ENCODE measurements at places on chromosomes 5 and 9.

GRCh38 chr5:93892481-93892880, 151.1 kb upstream of the POU5F2 start:
- no peak for DNase-seq

DNA sequence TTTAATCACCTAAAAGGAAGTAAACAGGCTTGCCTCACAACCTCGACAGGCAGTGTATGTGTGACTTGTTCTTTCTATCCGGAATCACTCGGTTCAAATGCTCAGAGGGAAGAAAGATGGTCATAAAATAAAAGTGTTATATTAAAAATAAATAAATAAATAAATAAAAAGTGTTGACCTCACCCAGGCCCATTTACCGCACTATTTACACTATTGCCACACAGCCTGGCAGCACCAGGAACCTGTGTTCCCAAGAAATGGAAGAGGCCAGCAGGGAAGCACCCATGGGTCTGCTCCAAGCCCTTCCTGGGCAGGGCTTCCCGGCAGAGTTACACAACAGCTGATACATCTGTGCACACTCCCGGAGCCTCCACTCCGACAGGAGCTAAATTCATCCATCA, 127.9 kb downstream of the EFNA5 start:
- DNase-seq, result peak; percentile 85

DNA sequence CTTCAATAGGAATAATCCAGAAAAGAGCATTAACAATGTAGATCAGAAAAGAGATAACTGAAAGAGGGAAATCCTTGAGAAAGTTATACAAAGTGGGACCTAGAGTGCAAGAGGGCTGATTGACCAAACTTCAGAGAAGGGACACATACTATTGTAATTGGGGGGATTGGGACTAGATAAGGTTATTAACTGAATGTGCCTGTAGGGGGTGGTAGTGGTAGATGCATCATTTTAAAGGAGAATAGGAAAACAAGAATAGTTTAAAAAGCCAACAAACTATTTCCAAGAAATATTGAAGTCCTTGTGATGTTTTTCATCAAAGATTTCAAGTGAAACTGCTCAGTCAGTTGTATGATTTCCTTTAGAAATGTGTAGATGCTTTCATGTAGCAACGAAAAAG, 468.5 kb downstream of the TAF11L14 start:
- DNase-seq, result no peak

DNA sequence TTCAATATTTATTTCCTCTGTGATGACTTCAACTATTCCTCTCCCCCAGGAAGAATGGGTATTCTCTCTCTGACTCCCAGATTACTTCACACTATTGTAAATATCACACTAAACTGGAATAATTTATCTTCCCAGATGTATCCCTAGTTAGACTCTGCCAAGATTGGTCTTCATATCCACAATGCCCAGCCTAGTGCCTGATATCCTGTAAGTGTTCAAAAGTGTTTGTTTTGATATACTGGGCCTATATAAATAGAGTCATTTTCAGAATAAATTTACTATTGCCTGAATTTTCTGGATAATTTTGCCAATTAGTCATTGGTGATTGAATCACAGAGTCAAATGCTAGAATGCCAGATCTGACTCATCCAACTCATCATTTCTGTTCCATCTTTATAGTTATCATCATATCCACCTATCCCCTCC, 143.7 kb upstream of the TNC start:
- peak; percentile 55 for DNase-seq

DNA sequence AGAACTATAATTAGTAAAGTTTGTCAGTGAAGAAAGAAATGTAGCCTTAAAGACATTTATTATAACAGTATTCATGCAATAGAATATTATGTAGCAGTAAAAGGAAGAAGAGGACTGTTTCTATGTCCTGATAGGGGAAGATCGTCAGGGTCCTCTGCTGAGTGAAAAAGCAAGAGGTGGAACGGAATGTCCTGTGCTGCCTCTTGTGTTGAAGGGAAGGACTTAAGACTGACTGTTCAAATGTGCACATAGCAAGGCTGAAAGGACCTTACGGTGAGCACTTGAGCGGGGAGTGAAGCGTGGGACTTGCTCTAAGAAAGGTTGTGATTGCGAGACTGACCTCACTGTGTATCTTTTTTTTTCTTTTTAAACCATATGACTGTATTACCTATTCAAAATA, 63.2 kb downstream of the SNX24 start:
- DNase-seq, result no peak

- DNase-seq, result no peak
These were observed 10.1 kb upstream of the MARVELD2 start for GRCh38 chr5:69404659-69405330.

- DNase-seq, result no peak
These were observed 127.9 kb upstream of the RASA1 start for GRCh38 chr5:87139795-87140194.

DNA sequence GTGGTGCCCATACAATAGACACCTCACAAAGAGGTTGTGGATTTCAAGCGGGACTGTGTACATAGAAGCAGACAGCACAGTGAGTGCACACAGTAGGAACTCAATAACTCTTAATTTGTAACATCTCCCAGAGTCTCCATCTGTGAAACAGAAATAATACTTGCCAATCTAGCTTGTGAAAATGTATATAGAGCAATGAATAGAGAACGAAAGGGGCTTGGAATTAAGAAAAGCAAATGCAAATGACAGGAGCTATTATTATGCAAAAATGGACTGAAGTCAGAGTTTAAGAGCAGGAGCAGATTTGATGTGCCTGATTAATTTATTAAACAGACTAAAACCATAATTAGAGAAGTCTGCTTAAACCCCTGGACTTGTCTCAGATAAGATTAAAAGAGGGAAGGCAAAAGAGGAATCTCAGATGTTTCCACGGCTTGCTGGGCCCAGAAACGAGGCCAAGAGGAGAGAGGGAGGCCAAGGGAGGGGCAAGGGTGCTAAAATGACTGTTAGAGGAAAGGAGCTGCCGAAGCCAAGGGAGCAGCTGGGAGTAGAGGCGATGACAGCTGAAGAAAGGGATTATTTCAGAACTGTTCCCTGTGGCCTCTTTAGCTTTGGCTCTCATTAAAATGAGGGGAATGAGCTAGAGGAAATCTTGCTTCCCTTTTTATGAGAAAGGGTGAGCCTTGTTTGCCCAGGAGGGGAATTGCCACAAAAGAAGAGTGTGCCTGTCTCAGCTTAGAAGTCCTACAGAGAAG, 72.1 kb downstream of the FEM1C start:
- DNase-seq, result no peak

DNA sequence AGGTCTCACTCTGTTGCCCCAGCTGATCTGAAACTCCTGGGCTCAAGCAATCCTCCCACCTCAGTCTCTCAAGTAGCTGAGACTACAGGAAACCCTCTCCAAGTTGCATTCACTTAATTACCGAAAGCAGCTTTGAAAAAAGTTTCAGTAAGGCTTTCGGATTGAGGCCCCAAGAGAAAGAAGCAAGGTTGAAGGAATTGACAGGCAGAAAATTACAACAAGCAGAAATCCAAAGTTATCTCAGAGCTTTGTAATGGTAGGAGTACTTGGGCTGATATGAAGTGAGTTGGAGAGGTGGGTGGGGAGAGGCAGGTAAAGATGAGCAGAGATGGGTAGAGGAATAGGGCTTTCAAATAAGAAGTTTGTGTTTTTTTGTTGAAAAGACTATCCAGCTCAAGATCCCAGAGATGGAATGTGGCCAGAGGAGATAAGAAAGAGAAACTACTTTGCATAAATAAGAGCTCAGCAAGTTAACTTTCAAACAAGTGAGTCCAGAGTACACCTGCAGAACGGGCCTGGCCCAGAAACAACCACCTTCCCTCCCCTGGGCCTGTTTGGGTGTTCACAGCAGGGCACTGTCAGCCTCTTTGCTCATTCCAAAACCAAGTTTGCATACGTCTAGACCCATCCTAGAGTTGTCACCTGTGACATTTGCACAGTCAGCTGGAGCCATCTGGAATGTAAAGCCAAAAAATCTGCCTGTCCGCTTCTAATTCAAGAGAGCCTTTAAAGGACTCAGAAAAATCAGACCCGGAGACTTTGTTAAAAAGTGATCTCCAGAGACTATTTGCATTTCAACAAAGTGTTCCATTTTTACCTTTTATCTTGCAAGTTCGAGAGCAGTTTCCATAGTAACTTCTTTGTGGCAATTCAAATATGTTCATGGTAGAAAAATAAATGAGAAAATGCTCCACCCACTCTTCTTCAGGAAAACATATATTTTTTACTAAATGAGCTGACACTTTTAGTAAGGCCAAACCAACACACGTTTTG, 2.2 kb upstream of the CLINT1 start:
- no peak for DNase-seq

GRCh38 chr5:94228791-94229190, 389.6 kb downstream of the KIAA0825 start:
- DNase-seq, result peak; percentile 72

- DNase-seq, result no peak
These were observed 218.8 kb downstream of the PDE4D start for GRCh38 chr5:59674763-59675162.

DNA sequence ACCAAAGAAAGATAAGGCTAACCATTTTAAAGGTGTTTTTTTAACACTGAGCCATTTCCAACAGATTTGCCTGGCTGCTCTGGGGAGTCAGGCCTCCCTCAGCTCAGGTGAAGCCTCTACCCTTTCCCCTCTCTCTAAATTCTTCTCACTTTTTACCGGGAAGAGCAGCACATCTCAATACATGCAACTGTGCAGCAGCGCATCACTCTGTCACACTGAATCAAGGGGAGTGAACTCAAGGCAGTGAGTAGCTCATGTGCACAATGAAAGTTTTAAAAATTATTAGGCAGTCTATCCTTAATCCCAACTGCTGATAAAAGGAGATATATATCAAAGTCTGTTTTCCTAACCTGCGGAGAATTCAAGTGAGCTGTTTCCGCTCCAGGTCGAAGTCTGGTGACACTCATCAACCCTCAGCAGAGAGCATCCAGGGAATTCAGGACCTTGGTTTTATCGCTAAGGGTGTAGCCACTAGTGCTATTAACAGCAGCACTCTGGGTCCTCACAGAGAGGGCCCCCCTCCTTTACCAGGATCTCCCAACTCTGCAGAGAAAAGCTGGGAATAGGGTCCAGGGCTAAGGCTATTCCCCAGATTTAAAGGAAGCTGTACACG, 1.0 kb downstream of the CEMIP2 start:
- DNase-seq, result peak; percentile 37

DNA sequence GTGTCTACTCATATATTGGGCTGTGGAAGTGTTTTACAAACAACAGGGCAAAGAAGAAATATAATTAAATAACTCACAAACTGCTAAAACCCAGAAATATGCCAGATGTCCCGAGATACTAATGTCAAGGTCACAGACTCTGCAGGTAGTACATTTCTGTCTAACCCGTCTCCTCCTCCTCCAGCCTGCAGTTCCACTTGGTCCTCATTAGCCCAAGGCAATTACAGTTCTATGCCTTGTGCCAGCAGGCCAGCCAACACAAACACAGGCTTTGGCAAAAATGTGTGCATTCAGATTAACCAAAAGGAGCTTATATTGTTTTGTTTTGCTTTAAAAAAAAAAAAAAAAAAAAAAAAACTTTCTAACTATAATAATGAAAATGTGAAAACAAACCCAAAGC, 148.8 kb downstream of the MYO10 start:
- DNase-seq, result no peak

GRCh38 chr9:131609099-131609830, 63.9 kb downstream of the PRRT1B start:
- DNase-seq, result no peak

GRCh38 chr5:159448-160172, 31.7 kb upstream of the LRRC14B start:
- DNase-seq, result no peak

GRCh38 chr5:132225165-132226032, 2.3 kb downstream of the P4HA2 start:
- DNase-seq, result peak; percentile 74

GRCh38 chr5:61575103-61575502, 243.0 kb downstream of the ZSWIM6 start:
- DNase-seq, result peak; percentile 39

- peak; percentile 59 for DNase-seq
These were observed 162.5 kb upstream of the IER5L start for GRCh38 chr9:129340427-129341170.

- DNase-seq, result no peak
These were observed 29.5 kb upstream of the ANKRD18A start for GRCh38 chr9:38649731-38650363.

- DNase-seq, result peak; percentile 87
These were observed 781 bp downstream of the FOXD1 start for GRCh38 chr5:73447530-73448462.

DNA sequence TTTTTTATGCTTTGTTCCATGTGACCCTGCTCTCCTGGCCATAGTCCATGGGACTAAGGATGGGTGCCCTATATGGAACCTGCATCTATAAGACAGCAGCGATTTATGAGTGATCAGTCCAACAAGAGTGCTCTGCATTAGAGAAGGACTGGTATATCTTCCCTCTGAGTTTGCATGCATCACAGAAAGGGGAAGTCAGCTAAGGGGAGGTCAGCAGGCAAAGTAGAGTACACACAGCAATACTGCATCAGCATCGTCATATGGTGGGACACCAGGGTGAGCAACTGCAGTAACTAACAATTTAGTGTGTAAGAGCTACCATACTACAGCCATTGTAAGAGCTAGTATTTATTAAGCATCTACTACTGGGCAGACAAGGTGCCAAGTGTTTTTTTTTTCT, 311.3 kb downstream of the NDUFS4 start:
- no peak for DNase-seq

- peak; percentile 93 for DNase-seq
These were observed 3.0 kb upstream of the FUT7 start for GRCh38 chr9:137034709-137035506.

DNA sequence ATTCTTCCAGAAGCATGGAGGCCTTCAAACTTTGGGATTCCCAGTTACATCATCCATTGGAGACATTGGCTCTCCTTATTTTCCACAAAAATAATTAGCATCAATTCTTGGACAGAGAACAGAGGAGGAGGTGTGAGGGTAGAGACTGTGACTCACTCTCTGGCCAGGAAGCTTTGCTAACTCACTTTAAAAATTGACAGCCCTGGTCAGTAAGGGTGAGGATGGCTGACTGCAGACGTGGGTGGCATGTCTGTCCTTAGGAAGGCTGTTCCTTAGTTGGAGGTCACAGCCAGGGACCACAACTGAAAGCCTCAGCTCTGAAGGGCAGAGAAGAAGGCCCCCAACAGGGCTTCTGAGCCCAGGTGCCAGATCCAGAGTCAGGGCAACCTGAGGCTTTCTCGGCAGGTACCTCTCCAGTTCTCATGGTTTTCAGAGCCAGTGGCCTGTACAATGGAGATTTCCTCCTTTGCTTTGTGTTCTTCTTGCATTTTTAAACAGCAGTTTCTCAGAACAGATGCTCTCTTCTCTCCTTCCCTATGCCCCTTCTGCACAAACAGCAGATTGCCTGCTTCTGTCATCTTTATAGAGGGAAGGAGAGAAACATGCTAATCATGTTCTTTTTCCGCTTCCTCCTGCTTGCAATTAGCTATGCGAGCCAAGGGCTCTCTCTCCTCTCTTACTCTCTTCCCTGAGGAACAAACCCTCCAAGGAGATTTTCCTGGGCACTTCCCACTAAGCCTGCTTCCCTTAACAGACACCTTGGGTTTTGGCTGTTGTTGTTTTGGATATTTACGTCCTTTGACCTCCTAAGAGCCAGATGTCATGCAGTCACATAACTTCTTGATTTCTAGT, 92.5 kb upstream of the ZNF366 start:
- DNase-seq, result no peak
